ENCODE measurements at places on chromosomes 3 and 15.

DNA sequence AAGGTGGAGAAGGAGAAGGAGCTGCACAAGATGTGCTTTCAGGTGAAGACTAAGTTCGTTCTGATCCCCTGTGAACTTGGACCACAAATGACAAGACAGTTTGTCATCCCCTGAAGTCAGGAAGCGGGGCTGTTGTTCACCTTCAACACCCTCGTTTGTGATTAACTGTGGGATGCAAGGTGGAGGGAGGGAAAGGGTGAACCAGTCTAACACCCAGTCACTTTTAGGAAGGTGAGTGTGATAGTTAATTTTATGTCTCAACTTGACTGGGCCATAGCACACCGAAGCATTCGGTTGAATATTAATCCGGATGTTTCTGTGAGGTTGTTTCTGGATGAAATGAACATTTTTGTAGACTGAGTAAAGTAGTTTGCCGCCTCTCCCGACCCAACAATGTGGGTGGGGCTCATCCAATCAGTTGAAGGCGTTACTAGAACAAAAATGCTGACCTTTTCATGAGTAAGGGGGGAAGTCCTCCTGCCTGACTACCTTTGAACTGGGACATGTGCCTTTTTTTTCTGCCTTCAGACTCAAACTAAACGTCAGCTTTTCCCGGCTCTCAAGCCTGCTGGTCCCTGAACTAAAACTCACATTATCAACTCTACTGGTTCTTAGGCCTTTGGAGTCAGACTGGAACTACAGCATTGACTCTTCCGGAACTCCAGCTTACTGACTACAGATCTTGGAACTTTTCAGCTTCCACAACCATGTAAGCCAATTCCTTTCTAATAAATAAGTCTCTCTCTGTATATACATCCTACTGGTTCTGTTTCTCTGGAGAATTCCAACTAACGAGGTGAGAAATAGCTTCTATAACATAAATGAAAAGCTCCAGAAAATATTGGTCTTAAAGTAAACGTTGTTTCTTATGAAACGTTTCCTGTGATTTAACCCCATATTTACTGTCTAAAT is 264.0 kb upstream of the SLITRK3 start:
- DNase-seq = no peak

DNA sequence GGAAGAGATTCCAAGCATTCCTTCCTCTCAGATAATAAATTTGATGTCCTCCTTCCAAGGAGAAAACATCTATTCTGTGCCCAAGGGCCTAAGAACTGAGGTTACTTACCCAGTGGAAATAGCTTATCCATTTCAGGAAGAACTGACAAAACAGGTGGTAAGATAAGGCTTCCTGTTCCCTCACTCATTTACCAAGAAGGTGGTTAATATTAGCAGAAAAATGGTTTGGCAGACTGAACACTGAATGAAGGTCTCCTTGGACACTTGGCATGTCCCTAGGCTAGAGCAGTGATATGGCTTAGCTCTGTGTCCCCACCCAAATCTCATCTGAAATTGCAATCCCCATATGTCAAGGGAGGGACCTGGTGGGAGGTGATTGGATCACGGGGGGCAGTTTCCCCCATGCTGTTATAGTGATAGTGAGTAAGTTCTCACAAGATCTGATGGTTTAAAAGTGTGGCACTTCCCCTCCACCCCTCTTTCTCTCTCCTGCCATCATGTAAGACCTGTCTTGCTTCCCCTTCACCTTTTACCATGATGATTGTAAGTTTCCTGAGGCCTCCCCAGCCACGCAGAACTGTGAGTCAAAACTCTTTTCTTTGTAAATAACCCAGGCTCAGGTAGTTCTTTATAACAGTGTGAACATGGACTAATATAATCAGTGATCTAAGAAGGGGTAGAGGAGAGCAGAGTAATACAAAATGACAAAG is 127.4 kb downstream of the ST8SIA2 start:
- no peak for DNase-seq

- no peak for DNase-seq
Measured at GRCh38 chr3:14392231-14392630, 10.2 kb upstream of the SLC6A6 start.

- DNase-seq = peak; percentile 38
Measured at GRCh38 chr3:52866427-52866826, 30.9 kb downstream of the STIMATE start.

DNA sequence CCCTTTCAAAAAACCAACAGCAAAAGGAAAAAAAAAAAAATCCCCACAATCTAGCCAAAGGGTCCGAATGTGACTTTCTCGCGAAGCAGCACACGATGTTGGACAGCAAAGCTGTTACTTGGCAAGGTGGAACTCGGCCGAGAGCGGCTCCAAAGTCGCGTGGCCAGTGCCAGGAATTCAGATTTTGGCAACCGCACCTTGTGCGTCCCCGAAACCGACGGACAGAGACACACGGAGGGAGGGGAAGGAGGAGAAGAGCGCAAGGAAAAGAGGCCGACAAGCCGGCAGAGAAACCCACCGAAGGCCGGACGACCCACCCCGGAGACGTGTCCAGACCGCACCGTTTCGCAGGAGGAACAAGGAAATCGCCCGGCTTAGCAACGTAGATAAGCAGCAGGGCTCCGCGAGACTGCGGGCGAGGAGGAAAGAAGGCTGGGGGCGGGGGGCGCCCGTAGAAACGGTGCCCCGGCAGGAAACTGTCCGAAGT is 517.3 kb downstream of the MECOM start:
- peak; percentile 53 for DNase-seq

DNA sequence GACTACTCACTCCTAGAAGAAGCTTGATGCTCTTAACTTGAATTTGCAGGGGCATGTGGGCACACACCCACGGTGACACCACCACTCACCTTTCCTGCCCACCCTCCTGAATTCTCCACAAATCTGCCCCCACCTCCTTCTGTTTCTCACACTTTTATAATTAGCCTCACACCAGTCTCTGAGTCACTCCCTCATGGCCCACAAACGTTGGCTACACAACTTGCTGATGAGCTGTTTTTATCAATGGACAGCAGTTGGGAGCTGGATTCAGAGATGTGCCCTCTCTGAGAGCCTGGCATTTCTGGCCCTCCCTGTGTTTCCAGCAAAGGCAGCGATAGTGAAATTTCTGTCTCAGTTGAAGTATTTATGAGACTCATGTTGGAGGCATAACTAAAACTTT is 1.3 kb downstream of the COLQ start:
- DNase-seq = no peak

GRCh38 chr3:82329300-82329699 is 567.9 kb upstream of the GBE1 start:
- no peak for DNase-seq

DNA sequence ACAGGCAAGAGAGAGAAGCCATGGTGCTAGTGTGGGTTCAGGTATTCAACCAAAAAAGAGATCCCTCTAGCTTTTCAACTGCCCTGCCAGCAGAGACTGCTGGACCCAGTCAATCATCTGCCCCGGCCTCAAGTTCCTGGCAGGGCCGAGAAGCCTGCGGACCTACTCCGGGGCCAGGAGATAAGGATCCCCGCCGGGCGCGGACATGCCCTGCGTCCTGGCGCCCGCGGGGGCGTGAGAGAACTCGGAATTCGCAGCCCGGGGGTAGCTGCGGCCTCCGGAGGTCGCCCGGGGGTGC is 821 bp upstream of the MAGI1 start:
- DNase-seq = peak; percentile 82

- no peak for DNase-seq
Measured at GRCh38 chr3:159447841-159448240, 540.8 kb upstream of the IL12A start.

DNA sequence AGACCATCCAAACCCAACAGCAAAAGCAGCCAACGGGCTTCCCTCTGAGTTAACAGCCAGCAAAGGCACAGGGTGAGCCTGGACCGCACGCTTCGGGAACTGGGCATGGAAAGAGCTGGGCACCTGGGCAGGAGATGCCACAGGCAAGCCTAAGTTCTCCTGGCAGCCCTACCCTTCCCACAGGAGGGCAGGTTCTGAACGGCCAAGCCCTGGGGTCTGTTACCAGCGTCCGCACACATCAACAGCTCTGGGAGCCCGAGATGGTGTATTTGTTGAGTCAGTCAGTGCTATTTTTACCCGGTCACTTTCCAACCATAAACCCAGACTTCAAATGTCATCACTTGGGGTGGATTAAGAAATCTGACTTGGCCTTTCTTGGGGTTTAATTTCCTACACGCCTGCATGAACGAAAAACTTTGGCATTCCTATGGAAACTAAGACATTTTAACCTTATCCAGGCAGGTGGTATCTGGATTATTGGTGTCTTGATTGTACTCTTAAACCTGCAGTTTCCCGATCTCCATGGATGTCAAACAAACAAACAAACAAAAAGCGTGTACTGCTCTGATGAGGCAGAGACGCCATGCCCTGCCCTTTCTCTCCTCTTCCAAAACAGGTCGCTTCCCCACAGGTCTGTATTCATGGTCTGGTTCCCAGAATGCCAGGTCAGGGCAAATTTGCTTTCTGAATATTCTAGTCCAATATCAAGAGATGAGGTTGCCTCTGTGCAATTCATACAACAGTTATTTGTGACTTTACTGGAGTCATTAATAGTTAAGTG is 99.7 kb downstream of the XXYLT1 start:
- DNase-seq = no peak

- no peak for DNase-seq
Measured at GRCh38 chr3:81419228-81419627, 342.2 kb downstream of the GBE1 start.

GRCh38 chr3:8313560-8314267 is 187.9 kb upstream of the LMCD1 start:
- no peak for DNase-seq
